Heart right ventricle (tissue), 16 donors: ENCODE measurements at places on chromosomes 1 and 21. TPM values are rescaled to one million over a fixed set of nuclear protein-coding genes. Genes with fewer than 3 reads are reported as not detected.
A peak's percentile ranks its signal among the peaks of the same experiment; 100 is the strongest.

G0S2 gene
- total RNA-seq = 116 TPM

DNA sequence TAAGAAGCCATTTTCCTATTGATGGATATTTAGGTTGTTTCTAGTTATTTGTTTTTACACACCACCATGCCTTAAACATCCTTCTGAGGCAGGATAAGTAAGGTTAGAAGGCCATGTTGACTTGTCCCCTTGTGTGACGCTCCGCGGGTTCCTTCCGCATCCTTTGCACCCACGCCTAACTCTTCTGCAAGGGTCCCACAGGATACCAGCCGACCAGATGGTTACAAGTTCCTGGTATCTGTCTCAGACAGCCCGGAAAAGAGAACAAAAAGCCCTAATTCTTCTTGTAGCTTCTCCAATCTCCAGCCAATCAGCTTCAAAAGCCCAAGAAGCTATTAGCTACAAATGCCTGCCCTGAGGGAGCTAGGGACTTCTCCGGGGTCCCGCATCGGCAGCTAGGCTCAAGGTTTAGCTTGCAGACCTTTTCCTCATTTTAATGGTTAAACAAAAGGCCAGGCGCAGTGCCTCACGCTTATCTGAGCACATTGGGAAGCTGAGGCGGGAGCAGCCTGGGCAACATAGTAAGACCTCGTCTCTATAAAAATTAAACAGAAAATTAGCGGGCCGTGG lies 4.9 kb upstream of the OTUD3 start:
- DNase-seq = no peak

DNA sequence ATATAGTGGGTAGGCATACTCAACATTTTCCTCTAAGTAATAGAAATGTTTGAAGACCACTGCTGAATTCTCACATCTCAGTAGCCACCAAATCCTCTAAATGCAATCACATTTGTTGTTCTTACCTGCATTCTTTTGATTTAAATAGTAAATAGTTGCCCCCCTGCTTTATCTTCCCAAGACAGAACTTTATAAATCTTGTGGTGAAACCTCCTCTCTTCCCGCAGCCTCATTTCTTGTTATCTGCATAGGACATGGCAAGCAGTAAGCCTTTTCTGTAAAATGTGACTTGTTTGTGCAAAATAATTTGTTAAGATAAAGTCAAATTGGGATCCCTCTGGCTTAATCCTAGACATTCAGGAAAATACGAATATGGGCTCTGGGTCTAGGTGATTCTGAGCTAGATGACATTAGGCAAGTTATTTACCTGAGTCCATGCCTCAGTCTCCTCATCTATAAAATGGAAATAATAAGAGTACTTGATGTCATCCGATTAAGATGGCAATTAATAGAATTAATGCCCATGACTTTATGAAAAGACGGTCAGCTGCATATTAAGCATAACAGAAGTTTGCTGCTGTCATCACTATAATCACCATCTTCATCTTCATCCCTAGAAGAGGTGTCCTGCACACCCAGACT lies 77.7 kb downstream of the LRRC8C start:
- no peak for DNase-seq

DNA sequence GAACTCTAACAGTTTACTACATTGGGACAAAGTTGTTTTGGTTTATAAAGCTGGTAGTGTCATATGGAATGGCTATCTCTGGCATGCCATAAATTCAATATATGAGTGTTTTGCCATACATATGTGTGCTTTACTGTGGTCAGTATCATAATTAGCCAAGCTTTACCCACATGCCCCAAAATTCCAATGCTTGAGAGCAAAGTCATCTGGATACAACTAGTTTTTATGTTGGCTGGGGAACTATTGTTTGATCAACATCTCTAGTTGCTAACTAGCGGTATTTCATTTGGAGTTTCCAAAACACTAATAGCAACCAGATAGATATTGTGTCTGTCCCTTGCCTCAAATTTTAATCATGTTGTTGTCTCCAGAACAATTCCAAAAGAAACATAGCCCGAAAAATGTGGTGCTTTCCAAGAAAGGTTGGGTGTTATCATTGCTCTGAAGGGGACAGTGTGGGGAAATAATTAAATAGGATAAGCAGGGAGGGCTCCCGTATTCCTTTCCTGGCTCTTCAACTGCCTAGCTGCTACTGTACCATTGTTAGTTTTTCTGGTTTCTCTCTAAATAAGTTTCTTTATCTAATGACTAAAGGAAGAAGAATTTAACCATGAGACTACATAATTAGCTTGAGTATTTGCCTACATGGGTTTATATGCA lies 136.1 kb downstream of the TGFB2 start:
- no peak for DNase-seq

DNA sequence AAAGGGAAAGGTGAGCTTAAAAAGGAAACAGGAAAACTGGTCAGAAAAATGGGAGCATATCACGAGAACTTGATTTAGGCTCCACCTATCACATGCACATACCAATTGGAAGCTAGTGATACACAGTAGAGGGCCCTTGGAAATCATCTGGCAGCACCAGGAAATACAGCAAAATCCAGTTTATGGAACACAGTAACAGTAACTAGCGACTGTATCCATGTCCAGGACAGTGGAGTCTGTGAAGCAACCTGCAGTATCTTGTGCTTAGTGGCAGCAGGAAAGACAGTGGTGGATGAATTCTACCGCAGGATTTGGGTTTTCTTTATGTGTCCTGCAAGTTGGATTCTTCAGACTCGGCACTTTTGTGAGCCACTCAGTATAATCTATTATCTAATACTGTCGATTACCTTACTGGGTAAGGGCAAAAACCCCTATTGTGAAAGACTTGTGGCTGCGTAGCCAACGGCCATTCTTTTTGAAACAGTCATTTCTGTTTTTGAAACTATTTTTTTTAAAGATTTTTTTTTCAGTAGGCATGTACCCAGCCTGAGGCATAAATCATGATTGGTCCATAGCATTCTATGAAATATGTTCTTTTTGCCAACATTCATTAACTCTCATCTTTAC lies 1.6 kb upstream of the KDM4A start:
- DNase-seq = no peak

- DNase-seq = no peak
These were observed 650.3 kb upstream of the NR5A2 start for GRCh38 chr1:199377211-199377610.

DNA sequence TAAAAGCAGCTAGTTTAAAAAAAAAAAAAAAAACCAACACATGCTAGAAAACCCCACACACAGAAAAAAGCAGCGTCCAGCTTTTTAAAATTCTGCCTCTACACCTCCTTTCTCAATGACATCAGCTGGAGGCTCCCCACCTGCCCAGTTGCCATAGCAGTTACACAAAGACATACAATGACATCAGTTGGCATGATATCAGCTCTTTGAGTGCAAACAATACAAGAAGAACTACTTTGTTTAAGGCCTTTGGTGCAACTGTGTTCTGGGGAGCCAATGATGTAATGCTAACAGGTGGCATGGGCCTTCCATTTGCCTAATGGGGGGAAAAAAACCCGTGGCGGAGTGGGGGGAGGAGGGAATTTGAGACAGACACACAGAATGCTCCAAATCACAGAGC lies 32.9 kb downstream of the DUSP10 start:
- DNase-seq = peak; percentile 9

GRCh38 chr1:244150665-244151064 lies 99.6 kb downstream of the ZBTB18 start:
- no peak for DNase-seq

DNA sequence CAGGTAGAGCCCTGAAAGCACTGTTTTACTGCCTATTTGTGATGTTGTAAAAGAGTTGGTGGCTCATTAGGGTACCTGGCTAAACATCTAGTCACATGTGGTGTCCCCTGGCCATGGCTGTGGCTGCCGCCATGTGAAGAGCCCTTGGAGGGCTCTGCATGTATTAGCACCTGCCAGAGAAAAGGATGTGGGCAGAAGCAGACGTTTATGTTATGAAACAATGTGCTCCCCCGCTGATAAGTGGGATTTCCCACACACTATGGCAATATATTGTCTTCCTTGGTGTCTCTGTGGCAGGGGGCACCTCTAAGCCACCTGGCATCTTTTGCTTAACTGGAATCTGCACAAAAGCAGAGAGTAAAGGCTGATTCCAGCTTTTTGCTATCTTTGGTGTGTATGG lies 9.6 kb downstream of the TENT5C start:
- no peak for DNase-seq

- DNase-seq = no peak
These were observed 16.7 kb upstream of the TUT4 start for GRCh38 chr1:52569449-52570210.
